Hindlimb muscle (tissue), 1 donor: ENCODE measurements at places on chromosomes 16 and 17.

GRCh38 chr16:66539623-66540469 lies 10.1 kb downstream of the TK2 start:
- no peak for DNase-seq

DNA sequence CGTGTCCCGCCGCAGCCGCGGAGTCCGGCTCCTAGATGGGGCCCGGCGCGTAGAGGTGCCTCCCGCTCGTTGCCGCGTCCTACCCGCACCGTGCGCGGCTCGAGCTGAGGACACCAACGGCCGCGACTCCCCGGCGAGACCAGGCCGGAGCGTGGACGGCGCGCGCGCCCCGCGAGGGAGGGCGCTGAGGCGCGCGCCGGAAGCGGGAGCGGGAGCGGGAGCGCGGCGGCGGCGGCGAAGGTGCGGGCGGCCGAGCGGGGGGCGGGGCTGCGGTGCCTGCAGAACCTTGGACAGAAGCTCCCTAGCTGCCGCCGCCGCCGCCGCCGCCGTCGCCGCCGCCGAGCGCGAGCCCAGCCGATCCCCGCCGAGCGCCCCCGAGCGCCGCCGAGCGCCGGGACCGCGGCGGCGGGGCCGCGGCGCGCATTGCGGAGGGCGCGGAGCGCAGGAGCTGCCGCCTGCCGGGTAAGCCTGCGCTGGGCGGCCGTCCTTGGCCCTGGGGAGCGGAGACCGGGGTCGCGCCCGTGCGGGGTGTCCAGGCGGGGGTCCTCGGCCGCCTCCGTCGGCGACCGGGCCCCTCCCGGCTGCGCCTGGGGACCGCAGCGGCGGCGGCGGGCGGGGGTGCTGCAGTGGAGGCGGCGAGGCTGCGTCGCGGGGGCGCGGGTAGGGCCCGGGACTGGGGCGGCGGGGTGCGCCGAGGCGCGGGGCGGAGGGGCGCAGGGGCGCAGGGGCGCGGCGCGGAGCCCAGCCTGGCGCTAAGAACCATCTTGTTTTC lies at the start of gene CDK5R1:
TSS of gene CDK5R1 (plus strand) at position 293 of the 772 bp plus-strand sequence. CDS start 628 bp downstream, outside the sequence.
- peak; percentile 69 for DNase-seq

GRCh38 chr16:75627851-75628250 lies 4.8 kb upstream of the ADAT1 start:
- no peak for DNase-seq

DNA sequence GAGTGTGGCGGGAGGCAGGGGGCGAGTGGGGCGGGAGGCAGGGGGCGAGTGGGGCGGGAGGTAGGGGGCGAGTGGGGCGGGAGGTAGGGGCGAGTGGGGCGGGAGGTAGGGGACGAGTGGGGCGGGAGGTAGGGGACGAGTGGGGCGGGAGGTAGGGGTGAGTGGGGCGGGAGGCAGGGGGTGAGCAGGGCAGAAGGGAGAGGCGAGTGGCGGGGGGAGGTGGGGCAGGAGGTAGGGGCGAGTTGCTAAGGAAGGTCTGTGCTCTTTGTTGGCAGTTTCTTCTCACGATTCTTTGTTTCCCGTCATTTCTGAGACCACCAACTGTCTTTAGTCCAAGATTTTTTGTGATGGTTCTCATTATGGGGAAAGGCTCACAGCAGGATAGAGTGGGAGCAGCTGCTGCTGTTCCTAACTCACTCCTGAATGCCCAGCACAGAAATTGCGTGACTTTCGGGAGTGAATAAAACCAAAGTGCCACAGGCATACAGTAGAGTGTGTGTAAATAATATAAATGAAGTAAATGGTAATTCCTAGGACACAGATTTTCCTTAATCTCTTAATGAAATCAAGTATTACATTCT lies 44.7 kb downstream of the COG7 start:
- DNase-seq, result no peak

DNA sequence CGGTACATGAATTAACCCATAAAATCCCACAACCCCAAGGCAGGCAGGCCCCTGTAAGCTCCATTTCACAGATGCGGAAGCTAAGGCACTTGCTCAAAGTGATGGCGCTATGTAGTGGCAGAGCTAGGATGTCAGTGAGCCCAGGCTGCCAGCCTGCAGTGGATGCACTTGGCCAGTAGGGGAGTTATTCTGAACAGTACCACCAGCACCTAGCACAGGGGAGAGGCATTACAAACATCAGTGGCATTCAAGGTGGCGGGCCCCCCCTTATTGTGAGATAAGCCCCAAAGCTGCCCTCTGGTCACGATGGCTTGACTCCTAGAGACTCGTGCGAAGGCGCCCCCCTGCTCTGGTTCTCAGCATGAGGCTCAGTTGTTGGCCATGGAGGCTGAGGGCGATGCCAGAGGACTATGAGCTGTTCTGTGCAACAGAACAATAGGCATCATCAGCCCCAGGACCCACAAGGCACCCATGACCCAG lies 33.8 kb downstream of the GTF3C1 start:
- no peak for DNase-seq
